Central memory CD8-positive, alpha-beta T cell (primary cell): ENCODE measurements at places on chromosomes 2 and 18.

- no peaks in the 10 kb centered on the region for H3K4me1 ChIP-seq
- no peak for DNase-seq
- H3K27me3 ChIP-seq, result peaks cover 59% of the 10 kb centered on the region
- no peak overlapping the region for H3K4me3 ChIP-seq
- H3K27ac ChIP-seq, result no peak overlapping the region
These were observed 8.4 kb upstream of the IER3IP1 start for GRCh38 chr18:47184419-47185050.

GRCh38 chr2:222108957-222109585 is 189.7 kb downstream of the PAX3 start:
- no peaks in the 10 kb centered on the region for H3K36me3 ChIP-seq
- H3K27me3 ChIP-seq, result peaks cover 7% of the 10 kb centered on the region
- DNase-seq, result no peak
- H3K4me1 ChIP-seq, result no peaks in the 10 kb centered on the region
- no peak overlapping the region for H3K27ac ChIP-seq
- no peak overlapping the region for H3K4me3 ChIP-seq

DNA sequence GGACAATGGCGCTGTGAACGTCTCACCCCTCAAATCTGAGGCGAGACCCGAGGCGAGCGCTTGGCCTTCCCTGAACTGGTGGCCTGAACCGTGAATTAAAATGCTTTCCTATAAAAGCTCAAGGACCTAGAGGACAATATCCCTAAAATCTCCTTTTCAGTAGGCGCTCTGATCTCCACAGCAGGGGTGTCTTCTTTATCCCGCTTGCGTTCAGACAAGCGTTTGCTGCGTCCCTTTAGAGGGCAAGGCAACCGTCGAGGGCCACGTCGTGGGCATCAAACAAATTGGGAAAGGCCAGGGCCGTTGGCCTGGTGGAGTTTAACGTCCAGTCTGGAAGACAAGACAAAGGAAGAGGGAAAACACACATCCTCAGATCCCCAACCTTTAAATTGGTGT is 1.3 kb upstream of the RAX start:
- H3K36me3 ChIP-seq, result peaks cover 2% of the 10 kb centered on the region
- H3K27ac ChIP-seq, result no peak overlapping the region
- peaks cover 89% of the 10 kb centered on the region for H3K27me3 ChIP-seq
- no peak for DNase-seq
- peaks cover 8% of the 10 kb centered on the region for H3K4me1 ChIP-seq
- H3K4me3 ChIP-seq, result no peak overlapping the region

- H3K27ac ChIP-seq, result no peak overlapping the region
- H3K36me3 ChIP-seq, result peaks cover 44% of the 10 kb centered on the region
- no peak for DNase-seq
- H3K4me3 ChIP-seq, result no peak overlapping the region
- H3K4me1 ChIP-seq, result no peaks in the 10 kb centered on the region
These were observed 101.2 kb downstream of the DYNC1I2 start for GRCh38 chr2:171788316-171788993.

DNA sequence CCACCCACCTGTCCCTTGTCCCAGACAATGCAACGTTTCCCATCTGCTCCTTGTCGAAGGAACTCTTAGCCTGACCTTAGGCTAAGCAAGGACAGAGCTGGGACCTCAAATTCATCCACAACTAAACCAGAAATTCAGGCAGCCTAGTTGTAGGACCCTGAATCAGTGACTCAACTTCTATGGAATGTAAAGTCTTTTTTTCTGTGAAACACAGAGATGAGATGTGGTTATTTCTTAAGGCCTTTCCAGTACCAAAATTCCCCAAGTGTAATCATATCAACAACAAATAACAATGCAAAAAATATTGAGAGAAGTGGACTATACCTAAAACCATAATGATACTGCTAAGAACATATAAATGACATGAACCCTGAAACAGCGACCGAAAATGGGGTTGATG is 46.7 kb downstream of the EN1 start:
- peaks cover 51% of the 10 kb centered on the region for H3K27me3 ChIP-seq
- H3K4me3 ChIP-seq, result no peak overlapping the region
- DNase-seq, result no peak
- no peak overlapping the region for H3K27ac ChIP-seq
- H3K4me1 ChIP-seq, result no peaks in the 10 kb centered on the region

DNA sequence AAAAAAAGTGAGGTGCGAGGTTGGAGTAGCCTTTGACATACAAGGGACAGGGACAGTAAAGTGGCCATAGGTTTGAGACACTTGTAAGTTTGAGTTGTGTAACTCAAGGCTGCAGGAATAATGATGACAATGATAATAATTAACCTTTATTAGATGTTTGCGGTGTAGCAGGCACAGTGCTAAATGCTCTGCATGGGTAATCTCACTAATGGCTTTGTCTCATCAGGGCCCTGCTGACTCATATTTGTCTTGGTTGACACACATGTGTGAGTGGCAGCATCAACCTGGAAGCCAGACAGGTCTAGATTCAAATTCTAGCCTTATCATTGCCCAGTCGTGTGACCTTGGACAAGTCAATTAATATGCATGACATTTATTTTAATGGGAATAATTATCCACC is 126.2 kb downstream of the FSHR start:
- H3K4me3 ChIP-seq, result no peak overlapping the region
- H3K27me3 ChIP-seq, result no peaks in the 10 kb centered on the region
- no peak overlapping the region for H3K27ac ChIP-seq
- H3K36me3 ChIP-seq, result no peaks in the 10 kb centered on the region
- H3K4me1 ChIP-seq, result no peaks in the 10 kb centered on the region

DNA sequence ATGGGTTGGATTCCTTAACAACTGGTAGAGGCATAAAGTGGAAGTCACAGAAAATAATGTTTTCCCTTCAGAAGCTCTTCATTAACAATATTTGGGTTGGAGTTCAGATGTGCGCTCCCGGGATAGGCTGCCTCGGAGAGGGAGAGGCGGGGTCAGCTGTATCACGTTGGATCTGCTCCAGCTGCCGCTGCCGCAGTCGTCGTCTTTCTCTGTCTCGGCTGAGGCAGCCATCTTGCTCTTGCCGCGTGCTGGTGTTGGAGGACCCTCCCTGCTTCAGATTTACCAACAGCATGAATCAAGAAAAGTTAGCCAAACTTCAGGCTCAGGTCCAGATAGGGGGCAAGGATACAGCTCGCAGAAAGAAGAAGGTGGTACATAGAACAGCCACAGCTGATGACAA is 35.1 kb downstream of the TANC1 start:
- H3K27ac ChIP-seq, result no peak overlapping the region
- no peak overlapping the region for H3K4me3 ChIP-seq
- H3K4me1 ChIP-seq, result no peaks in the 10 kb centered on the region
- H3K36me3 ChIP-seq, result no peaks in the 10 kb centered on the region
- no peaks in the 10 kb centered on the region for H3K27me3 ChIP-seq

DNA sequence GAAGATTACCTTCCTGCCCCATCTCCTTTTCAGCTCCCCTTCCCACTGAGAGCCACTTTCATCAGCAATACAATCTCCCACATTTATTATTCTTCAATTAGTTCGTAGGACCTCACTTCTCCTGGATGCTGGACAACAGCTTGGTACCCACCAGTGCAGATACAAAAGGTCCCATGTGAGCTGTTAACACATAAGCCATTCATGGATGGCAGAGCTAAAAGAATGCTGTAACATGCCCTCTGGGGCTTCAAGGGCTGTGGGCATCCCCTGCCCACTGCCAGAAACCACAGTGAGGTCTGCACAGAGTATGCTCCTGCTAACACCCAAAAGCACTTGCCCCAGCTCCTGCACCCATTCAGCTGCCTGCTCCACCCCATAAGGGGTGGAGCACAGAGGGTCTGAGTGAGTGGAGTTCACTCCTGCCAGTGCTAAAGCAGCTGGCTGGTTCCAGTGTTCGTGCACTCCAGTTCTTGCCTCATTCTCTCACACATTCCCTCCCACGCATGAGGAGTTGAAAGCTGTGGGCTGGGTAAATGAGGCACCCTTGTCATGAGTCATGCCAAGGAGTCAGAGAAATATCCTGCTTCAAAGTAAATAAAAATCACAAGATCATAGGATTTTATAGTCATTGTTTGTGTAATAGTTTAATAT is 305.9 kb upstream of the TMEFF2 start:
- peaks cover 4% of the 10 kb centered on the region for H3K36me3 ChIP-seq
- H3K27me3 ChIP-seq, result no peaks in the 10 kb centered on the region
- no peak overlapping the region for H3K4me3 ChIP-seq
- no peaks in the 10 kb centered on the region for H3K4me1 ChIP-seq
- DNase-seq, result no peak

DNA sequence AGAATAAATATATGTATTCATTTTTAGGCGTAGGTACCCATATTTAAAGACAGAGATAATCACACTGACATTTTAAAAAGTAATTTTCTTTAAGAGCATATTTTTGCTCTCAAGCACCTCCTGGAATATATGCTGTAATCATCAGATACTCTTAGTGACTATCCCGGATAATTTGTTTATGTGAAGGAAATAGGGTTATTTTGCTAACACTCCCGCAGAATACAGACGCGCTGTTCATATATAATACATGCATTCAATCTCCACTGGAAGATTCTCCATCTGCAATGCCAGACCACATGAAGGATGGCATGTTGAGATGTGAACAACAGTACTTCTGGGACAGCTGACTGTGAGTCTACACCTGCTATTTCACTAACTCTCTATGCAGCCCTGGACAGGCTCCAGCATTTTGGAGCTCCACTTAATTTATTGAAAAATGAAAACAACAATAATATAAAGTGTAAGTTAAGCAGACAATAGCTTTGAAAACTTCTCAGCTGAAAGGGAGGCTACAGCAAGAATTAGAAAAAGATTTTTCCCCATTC is 430.6 kb downstream of the TMX3 start:
- H3K27ac ChIP-seq, result no peak overlapping the region
- H3K4me1 ChIP-seq, result no peaks in the 10 kb centered on the region
- no peak for DNase-seq
- no peaks in the 10 kb centered on the region for H3K27me3 ChIP-seq
- no peak overlapping the region for H3K4me3 ChIP-seq

DNA sequence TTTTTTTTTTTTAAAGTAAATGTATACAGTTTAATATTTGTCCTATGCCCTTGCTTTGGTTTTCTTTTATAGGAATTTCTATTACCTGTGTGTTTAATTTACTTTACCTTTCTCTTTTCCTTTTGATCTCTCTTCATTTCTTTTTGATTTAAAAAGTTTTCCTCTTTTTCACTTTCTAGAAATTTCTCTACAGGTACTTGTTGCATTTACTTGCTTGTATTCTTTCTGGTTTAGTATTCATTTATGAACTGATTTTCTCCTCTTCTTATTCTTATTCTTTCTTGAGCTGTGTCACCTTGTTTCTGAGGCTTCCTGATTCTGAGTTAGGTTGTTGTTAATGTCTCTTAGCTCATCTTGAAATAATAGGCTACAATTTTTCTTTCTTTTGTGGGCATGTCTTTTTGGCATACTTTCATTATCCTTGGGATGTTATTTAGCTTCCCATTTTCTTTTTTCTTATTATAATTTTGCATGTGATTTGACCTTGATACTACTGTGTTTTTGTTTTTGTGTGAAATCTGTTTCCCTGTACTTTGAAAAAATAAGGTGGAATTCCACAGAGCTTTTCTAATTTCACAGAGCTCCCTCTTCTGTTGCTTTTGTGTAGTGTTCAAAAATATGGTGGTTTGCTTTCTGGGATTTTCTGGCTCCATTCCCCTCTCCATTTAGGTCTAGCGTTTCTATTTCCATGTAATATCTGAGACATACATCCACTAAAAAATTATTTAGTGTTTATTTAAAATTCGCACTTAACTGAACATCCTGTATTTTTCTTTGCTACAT is 25.5 kb upstream of the ALMS1 start:
- H3K4me1 ChIP-seq, result no peaks in the 10 kb centered on the region
- DNase-seq, result no peak
- no peaks in the 10 kb centered on the region for H3K36me3 ChIP-seq
- H3K4me3 ChIP-seq, result no peak overlapping the region
- H3K27ac ChIP-seq, result no peak overlapping the region

GRCh38 chr2:240525802-240526201 is 32.0 kb downstream of the ANKMY1 start:
- H3K27me3 ChIP-seq, result no peaks in the 10 kb centered on the region
- H3K4me1 ChIP-seq, result peaks cover 9% of the 10 kb centered on the region
- peak; percentile 12 for DNase-seq

DNA sequence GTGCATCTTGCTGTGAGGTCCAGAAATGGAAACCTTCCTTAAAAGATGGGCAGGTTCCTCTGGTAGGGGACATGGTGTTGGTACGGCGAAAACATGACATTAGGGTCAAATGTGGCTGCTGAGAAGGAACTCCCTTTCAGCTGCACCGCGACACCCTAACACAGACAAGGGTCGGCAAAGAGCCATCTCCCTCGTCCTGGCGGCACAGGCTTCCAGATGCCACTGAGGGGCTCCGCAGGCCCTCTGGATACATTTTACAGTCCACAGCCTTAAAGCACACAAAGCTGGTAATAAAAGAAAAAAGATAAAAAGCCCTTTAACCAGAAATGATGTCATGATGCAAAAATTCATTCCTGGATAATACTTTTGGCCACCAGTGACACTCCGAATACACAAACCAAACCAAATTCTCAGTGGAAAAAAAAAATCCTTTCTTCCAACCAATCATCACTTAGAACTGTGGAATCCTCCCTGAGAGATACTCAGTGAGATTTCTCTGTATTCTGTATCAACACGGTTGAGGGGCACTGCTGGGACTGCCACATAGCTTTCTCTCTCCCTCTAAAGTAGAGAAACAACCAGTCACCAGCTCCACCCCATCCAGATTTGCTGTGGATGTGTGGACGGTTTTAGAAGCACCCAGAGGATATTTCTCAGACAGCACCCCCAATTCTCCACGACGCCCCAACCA is 174.8 kb downstream of the HDAC4 start:
- H3K36me3 ChIP-seq, result peaks cover 7% of the 10 kb centered on the region
- H3K27me3 ChIP-seq, result no peaks in the 10 kb centered on the region
- peaks cover 84% of the 10 kb centered on the region for H3K4me1 ChIP-seq

GRCh38 chr2:130853391-130853790 is 16.7 kb downstream of the ARHGEF4 start:
- H3K4me1 ChIP-seq, result no peaks in the 10 kb centered on the region
- H3K4me3 ChIP-seq, result no peak overlapping the region
- H3K27me3 ChIP-seq, result peaks cover 32% of the 10 kb centered on the region

GRCh38 chr2:6442252-6442985 is 423.3 kb downstream of the CMPK2 start:
- no peaks in the 10 kb centered on the region for H3K36me3 ChIP-seq
- no peaks in the 10 kb centered on the region for H3K4me1 ChIP-seq
- DNase-seq, result no peak
- no peaks in the 10 kb centered on the region for H3K27me3 ChIP-seq
